ENCODE measurements at places on chromosomes 11 and 22.

DNA sequence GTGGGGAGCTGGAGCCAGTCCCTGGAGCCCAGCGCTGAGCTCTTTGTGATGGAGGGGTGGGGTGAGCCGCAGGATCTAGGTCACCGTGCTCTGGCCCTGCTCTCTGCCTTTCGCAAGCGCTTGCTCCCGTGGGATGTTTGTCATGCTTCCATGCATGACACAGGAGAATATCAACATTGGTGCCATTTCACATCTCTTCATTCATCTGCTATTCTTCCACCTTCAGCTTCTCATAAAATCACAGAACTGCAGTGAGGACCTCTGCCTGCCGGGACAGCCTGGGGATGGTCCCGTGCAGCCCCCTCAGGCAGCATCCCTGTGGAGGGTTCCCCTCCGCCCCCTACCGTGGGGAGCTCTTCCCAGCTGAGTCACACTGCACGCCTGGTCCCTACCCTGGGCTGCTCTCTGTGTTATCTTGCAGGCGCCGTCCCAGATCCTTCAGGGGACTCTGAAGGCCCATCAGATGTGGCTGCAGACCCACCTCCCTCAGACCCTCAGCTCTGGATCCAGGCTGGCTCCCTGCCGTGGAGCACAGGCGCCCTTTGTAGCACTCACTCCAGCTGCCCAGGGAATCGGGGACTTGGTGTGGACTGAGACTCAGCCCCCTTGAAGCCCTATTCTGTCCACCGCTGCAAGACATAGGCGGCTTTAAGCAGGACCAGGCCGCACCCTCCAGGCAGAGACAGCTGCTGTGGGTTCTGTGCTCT is 5.1 kb upstream of the SEPTIN5 start:
- no peak for DNase-seq

DNA sequence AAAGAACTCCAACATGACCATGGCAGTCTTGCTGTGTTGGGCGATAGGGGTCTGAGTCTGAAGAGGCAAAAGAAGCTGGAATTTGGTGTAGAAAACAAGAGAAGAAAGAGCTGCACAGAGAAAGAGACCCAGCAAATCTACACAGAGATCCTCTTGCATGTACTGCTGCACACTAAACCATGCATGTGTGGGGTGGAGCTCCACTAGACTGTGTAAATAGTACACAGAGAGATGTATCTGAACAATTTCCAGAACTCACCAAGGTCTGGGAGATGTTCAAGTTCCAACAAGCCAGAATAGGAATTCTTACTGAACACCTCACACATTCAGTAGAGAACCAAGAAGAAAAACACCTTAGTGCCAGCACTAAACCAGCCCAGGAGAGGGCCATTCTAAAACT is 42.3 kb downstream of the CSF2RB start:
- no peak for DNase-seq

GRCh38 chr22:27625769-27626674 is 175.5 kb downstream of the MN1 start:
- no peak for DNase-seq

GRCh38 chr11:17933708-17934107 is 79.1 kb downstream of the SERGEF start:
- DNase-seq = no peak

DNA sequence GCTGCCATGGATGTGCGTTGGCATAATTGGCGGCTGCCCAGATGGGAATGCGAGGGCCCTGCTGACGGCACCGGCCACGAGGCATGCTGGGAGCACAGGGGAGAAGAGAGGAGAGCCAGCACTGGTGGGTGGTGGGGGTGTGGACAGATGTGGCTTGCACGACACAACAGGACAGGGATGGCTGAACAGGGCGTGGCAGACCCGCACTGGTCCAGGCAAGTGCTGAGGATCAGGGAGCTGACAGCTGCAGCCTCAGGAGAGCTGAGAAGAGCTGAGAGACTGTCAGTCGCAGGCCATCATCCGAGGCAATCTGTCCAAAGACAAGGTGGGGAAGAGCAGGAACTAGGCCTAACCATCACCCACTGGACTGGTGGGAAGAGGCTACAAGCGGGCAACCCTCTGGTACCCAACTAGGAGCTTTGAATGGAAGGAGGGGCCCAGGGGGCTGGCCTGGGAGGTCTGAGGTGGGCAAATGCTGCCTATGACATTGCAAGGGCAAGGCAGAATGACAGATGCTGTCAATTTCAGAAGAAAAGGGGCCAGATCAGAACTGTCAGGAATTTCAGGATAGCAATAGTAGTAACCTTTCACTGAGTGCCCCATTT is 2.4 kb downstream of the GNB1L start:
- DNase-seq = no peak

- no peak for DNase-seq
These were observed 60.5 kb downstream of the HIPK3 start for GRCh38 chr11:33317662-33318061.

- DNase-seq = no peak
These were observed 63.2 kb upstream of the ARFGAP3 start for GRCh38 chr22:42920101-42920820.

DNA sequence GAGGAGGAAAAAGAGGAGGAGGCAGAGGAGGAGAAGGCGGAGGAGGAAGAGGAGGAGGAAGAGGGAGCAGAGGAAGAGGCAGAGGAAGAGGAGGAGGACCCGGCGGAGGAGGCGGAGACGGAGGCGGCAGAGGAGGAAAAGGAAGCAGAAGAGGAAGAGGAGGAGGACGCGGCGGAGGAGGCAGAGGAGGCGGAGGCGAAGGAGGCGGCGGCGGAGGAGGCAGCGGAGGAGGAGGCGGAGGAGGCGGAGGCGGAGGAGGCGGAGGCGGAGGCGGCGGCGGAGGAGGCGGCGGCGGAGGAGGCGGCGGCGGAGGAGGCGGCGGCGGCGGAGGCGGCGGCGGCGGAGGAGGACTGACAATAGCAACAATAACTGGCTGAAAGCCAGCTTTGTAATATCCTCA is 616.6 kb downstream of the TBC1D22A start:
- no peak for DNase-seq

GRCh38 chr22:49395617-49396016 is 432.1 kb downstream of the BRD1 start:
- DNase-seq = no peak

- no peak for DNase-seq
These were observed 98.9 kb downstream of the ETS1 start for GRCh38 chr11:128488471-128488870.

DNA sequence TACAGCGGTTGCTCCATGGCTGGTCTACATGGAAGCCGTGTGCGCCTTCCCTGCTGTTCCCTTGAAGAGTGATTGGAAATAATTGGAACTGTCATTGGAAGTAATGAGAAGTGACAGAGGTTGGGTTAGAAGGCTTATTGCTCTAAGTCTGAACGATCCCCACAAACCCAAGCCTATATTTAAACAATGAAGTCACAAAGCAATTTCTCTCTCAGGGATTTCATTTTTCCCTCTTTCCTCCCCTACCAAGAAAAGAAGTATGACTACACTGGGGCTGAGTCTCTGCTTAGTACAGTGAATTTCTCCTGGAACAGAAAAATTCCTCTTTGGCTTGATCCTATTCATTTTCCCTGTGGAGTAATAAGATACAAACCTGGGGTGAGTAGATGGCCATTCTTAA is 7.8 kb downstream of the CLMP start:
- DNase-seq = no peak

Data from stimulated activated CD4-positive, alpha-beta T cell treated with anti-CD3 and anti-CD28 coated beads, Interleukin-2, amount 100 ng/mL, for 4 hours (primary cell).